Stimulated activated CD4-positive, alpha-beta T cell treated with anti-CD3 and anti-CD28 coated beads, Interleukin-2, amount 100 ng/mL, for 24 hours (primary cell): ENCODE measurements at places on chromosomes 3 and 15.

DNA sequence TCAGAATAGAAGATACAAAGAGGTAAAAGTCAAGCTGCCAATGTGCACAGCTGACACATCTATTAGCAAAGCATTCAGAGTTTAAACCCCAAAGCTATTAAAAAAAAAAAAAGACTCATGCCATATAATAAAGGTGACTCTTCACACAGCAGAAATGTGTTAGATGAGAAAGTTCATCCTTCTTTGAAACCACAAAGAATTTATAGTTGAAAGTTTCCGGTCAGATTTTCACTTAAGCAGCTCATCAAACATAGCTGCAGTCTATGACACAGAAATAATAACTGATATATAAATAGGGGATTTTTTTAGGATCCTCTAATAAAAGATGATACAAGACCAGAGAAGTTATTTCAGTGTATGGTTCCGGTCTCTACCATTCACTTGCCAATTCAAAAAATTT, 76.6 kb downstream of the WWTR1 start:
- DNase-seq, result no peak

DNA sequence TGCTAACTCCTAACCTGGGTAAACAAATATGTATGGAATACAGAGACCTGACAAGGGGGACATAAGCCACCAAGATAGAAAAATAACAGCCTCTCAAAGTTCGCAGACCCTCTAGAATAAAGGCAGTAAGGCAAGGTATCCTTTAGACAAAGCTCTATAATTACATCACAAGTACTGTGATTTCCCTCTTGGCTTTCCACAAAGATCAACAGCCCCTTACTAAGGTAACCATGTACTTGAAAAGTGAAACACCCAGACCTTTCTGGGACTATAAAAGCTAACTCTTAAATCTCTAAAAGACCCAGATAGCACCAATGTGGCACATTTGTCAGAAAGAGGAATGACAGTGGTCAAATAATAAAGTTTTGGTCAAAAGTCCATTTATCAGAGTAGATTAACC, 51.9 kb downstream of the TBL1XR1 start:
- no peak for DNase-seq

DNA sequence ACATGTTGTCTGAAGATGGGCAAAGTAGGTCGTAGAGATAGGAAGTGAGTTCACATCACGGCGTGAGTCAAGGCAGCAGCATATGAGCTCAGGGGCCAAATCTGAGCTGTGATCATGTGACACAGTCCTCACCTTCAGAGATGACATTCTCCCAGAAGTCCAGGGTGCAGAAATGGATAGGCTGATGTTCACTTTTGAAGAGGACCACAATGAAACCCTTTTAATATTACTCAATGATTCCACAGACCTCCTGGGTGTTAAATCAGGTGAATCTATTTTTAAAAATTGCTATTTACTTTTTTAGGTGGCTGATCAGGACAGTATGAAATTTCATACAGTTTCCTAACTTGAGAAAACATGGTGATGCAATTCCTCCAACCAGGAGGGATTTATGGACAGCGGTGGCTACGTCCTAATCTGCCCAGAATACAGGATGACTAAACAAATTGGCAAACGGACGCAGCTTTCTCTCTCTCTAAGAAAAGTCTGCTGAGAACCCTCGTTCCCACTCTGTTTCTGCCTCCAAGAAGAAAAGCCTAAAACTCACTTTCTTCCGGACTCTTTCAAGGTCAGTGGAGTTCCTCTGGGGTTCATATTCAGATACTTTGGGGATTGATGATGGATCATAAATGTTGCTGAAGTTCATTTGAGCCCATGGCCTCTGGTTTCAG, 34.4 kb downstream of the B3GNT5 start:
- DNase-seq, result no peak

GRCh38 chr3:195226900-195227447, 44.0 kb downstream of the XXYLT1 start:
- DNase-seq, result no peak

DNA sequence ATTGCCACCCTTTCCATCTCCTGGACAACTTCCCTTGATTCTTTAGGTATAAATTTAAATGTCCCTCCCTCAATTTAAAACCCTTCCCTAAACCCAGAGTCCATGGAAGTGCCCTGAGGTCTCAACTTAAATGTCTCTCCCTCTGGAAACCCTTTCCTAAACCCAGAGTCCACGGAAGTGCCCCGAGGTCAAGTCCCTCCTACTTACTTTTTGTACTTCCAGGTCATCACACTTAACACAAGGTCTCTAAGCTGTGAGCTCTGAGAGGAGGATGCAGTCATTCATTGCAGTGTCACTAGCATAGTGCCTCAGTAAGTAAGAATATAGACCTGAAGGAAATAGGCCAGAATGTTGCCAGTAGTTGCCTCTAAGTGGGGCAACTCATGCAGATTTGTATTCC, 78.2 kb upstream of the BNC1 start:
- DNase-seq, result no peak

GRCh38 chr3:10738688-10739372, 77.2 kb upstream of the SLC6A11 start:
- DNase-seq, result peak; percentile 85

DNA sequence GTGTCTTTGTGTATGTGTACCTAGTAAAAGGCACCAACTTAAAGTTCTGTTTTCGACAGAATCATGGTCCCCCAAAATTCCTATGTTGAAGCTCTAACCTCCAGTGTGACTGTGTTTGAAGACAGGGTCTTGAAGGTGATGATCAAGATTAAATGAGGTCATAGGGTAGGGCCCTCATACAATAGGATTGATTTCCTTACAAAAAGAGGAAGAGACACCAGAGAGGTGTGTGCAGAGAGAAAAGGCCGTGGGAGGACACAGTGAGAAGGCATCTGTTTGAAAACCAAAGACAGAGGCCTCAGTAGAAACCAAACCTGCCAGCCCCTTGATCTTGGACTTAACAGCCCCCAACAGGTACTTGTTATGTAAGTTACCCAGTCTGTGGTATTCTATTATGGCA, 52.0 kb upstream of the CORO2B start:
- no peak for DNase-seq

DNA sequence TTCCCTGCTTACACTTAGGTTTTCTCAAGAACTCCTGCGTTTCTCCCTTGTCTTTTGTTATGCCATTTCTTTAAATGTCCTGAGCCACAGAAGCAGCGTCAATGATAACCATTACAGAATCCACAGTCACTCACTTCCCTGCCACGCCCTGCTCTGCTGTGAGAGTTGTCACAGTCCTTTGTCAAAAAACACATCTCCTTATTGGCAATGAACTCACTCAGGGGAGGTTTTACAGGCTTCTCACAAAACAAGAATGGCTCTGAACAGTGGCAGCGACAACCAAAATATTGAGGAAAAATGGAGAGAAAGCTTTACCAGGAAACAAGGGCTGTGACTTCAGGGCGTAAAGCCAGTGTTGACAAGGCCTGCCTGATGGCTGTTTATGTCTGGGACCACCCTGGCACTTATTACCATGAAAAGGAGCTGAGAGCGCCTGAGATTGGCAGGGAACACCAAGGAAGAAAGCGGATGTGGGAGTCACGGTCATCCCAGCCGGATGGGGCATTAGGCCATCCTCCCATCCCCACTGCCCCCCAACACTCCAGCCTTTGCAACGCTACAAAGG, 111.5 kb downstream of the ADAMTS9 start:
- no peak for DNase-seq

DNA sequence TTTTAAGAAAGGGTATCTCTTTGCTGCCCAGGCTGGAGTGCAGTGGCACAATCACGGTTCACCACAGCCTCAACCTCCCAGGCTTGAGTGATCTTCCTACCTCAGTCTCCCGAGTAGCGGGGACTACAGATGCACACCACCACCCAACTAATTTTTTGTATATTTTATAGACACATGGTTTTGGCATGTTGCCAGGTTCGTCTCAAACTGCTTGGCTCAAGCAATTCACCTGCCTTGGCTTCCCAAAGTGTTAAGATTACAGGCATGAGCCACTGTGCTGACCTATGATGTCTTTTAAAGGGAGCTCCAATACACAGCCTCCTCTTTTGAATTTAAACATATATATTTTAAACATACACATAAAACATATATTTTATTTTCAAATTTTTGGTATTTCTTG, 60.9 kb downstream of the SLC9C1 start:
- no peak for DNase-seq

- DNase-seq, result no peak
Measured at GRCh38 chr3:3881050-3881449, 81.8 kb downstream of the LRRN1 start.

- no peak for DNase-seq
Measured at GRCh38 chr3:133915685-133916658, 20.3 kb upstream of the RAB6B start.

DNA sequence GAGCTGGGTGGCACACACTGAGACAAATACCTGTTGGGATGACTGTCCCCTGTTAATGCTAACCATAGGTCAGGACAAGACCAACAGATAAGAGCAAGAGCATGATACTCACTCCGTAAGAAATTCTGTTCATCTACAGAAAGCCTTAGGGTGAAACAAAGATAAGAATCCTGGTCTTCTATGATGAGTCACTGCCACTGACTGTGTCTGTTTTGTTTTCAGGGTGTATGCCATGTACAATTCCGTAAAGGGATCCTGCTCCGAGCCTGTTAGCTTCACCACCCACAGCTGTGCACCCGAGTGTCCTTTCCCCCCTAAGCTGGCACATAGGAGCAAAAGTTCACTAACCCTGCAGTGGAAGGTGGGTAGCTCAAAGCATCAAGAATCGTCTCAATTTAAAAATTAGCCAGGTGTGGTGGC, 141.1 kb downstream of the GHSR start:
- no peak for DNase-seq

DNA sequence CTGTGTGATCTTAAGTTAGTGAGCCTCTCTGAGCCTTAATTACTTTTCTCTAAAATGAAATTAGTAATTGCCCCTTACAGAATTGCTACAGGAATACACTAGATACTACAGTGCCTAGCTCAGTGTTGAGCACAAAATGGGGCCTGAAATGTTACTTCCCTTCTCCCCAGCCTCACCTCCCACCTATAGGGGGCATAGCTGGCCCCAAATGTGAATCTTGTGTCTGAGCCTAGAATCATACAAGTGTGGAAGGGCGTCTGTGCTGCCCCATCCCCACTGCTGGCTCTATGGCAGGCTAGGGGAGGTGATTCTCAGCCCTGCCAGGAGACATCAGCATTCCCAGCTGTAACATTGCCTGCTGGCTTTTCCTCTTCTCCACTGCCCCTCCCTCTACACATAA, 42.7 kb downstream of the IFT122 start:
- DNase-seq, result no peak

DNA sequence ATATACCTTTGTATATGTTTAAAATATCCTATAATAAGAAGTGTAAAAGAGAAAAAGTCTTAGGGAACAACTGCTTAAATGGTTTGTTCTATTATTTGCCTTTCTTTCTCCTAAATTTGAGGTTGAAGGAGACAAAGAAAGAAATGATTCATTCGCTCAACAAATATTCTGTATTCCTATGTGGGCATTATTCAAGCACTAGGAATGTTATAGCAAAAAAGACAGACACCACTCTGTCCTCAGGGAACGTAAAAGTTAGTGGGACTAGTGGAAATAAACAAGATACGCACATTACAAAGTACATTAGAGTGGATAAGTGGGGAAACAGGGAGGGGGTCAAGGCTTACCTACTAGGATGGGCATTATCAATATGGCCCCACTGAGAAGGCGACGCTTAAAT, 332.2 kb downstream of the LPP start:
- no peak for DNase-seq
